ENCODE measurements at places on chromosomes 5 and 9. TPM values are rescaled to one million over a fixed set of nuclear protein-coding genes. Genes with fewer than 3 reads are reported as not detected.

- no peak for DNase-seq
These were observed 227.0 kb downstream of the FSTL4 start for GRCh38 chr5:133385346-133385745.

DNA sequence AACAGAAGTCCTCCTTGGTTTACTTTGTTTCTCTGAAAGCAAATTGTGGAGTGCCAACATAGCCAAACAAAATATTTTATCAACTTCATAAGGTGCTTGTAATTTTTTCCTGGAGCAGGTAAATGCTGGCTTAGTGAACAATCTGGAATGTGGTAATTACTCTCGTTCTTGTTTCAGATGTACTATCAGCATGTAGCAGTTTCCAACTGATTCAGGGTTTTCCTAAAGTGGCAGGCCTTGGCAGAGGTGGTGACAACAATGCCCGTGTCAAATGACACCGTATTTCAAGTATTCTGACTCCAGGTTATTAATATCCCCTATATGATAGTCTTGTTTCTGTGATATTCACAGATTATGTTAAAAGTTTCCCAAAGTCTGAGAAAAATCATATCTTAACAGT lies 1.2 kb downstream of the C9orf72 start:
- no peak for DNase-seq

DNA sequence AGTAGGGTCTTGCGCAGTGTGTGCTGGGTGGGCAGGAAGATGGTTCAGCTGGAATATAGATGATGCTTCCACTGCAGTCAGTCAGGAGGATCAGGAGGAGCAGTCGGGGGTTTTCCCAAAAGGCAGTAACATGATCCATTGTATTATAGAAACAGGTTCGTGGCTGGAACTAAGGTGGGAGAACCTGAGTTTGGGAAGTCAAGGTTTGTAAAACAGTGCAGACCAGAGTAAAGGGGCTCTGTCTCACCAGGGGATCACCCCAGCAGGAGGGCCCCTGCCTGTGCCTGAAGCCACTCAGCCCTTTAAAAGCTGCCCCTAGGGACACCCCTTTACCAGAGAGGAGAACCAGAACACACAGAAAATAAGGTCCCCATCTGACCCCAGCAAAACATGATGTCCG lies 213.4 kb downstream of the AUH start:
- DNase-seq = no peak

DNA sequence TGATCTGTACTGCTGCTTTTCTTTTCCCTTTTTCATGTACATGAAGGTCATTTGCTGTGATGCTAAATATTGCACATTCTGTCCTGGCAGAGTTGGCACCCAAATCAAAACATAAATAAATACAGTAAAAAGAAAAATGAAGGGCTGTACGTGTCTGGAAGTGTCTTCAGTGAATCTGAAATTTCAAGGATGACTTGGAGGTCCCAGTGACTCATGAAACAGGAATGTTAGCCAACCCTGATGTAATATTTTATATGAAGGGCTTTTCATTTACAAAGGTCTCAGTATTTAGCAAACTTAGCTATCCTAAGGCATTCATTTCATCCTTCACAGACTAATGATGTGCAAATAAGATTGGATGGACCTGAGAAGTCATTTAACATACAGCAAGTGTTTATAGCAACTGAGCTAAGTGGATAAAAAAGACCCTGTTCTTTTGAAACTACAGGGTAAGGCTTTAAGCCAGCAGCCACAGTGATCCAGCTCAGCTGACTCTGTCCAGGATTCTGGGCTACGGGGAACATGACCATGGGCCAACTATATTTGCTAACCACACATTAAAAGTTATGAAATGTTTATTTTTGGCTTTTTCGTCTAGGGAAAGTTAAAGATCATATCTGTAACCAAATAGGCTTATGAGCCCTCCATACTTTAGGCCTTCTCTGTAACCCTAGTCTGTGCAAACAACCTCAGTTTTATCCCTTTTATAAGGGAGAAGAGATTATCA lies 104.0 kb upstream of the DMRTA1 start:
- no peak for DNase-seq

DNA sequence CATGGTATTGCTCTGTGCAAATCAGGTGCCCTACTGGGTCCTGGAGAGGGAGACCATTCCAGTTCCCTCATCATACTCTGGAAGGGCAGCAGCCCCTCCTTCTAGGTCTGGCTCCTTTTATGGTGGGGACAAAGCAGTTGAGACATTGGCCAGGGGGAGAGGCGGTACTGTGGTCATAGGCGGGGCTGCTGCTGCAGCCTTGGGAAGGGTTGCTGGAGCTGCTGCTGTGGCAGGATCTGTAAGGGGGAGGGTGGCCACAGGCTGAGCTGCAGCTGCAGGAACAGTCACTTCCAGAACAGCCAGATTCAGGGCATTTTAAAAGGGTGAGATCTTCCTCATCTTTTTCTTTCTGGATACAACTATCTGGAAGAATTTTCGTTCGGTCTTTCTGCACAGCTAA lies 233.0 kb upstream of the SGCD start:
- DNase-seq = no peak

DNA sequence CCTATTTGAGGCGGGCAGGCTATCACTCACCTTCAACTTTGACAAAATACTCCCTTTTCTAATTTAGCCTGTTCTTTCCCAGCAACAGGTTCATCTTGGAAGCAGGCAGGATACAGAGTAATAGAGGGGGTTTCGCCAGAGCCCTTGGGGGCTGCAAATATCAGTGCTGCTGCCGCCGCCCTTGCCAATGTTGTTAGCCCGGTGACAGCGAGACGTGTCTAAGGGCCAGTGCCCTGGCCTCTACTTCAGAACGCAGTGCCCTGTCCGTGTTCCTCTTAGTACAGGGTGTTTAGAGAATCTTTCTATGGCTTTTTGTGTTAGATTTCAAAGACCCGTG lies 703 bp downstream of the FAM120AOS start:
- DNase-seq = peak; percentile 29

DNA sequence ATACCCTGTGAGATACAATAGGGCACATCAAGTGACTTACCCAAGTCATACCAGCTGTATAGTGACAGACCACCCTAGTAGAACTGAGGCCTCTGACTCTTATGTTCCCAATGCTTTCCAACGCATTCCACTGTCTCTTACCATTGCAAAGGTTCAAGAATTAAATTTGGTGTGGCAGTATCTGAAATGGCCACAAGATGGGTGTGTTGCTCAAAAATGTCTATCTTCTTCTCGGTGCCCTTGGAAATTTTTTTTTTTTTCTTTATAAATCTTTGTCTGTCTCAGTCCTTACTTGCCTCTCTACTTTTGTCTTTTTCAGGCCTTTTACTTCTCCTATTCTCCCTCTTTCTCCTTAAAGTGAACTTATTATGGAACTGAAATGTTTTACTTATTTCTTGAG lies 48.4 kb downstream of the GPR21 start:
- DNase-seq = no peak

DNA sequence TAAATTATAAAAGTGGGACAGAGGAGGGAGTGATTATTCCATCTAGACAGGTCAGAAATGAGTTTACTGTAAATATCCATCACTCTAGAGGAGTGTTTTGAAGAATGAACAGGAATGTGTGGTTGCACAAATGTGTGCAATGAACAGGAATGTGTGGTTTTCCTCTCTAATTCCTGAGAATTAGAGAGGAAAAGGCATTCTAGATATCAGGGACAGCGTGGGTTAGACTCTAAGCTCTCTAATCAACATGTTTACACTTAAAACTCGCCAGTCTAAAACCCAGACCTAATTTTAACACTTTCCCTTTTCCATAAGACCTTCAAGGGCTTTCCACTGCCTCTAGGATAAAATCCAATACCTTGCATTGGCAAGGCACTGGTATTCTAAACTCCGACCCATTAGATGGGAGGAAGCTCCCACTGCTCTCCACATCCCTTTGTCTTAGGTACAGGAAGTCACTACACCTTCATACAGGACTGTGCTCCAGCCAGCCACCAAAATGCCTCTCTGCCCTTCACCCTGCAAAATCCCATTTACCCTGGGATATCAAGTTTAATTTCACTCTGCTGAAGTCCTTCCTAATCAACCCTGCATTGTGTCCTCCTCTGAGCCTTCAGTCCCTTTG lies 67.9 kb downstream of the NFIB start:
- no peak for DNase-seq

DNA sequence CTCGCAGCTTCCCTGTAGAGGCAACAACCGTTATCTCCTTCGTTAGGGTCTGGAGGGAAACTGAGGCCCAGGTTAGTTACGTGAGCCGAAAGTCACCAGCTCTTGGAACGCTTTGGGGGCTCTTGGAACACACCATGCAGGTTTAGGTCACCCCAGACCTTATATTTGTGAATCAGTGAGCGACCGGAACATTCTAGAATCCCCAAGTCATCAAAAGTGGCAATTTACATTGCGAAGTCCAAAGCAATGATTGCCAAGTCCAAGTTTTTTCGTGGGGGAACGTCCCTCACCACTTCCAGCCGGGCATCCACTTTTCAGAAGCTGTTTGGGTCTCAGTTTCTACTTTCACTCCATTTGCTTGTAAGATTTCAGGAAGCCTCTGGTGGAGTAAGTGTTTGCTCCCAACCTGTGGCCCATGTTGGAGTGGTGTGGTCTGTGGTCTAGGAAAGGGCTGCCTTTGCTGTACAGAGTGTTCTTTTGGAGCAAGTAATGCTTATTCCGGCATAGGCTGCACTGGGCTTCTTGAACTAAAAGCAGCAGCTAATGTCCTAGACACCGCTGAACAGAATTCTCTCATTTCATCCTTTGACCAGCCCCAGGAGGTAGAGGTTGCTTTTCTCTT lies 32.8 kb upstream of the SPRY4 start:
- no peak for DNase-seq

Gene TMEM171
- total RNA-seq = 0.43 TPM

Gene GPRIN1
- 1.1 TPM for total RNA-seq

Gene LCN15
- not detected for total RNA-seq

Gene AQP7
- 1.0 TPM for total RNA-seq

Gene SLC34A1
- total RNA-seq = not detected

Gene GMCL2
- not detected for total RNA-seq

All from pancreas (tissue), 10 donors.